Stimulated activated CD8-positive, alpha-beta memory T cell treated with anti-CD3 and anti-CD28 coated beads, Interleukin-4, amount 100 ng/mL, for 4 hours (primary cell): ENCODE measurements at places on chromosomes 6 and 20.

GRCh38 chr6:128739112-128739511 is 143.8 kb upstream of the LAMA2 start:
- no peak for DNase-seq

GRCh38 chr6:2103765-2104523 is 141.5 kb downstream of the GMDS start:
- DNase-seq, result no peak

GRCh38 chr6:73041051-73041450 is 184.2 kb downstream of the KHDC1L start:
- DNase-seq, result no peak

- DNase-seq, result no peak
Measured at GRCh38 chr6:106751501-106752252, 122.3 kb downstream of the QRSL1 start.

- DNase-seq, result no peak
Measured at GRCh38 chr6:52538901-52539354, 37.9 kb downstream of the TRAM2 start.

DNA sequence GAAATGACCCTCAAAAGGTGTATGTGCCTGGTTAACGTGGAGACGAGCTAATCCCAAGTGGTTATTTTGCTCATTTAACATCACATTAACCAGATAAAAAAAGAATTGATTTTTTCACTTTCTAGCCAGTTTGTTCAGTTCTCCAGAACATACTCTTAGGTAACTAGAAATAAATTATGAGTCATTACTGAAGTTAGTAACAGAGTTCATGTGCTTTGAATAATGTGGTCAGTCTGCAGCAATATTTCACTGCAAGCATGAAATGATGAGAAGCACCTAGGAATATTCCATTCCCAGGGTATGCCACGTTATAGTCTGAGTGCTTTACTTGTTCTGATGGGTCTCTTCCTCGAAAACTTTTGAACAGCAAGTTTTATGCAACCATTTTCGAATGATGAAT is 138.3 kb upstream of the INSM1 start:
- no peak for DNase-seq

DNA sequence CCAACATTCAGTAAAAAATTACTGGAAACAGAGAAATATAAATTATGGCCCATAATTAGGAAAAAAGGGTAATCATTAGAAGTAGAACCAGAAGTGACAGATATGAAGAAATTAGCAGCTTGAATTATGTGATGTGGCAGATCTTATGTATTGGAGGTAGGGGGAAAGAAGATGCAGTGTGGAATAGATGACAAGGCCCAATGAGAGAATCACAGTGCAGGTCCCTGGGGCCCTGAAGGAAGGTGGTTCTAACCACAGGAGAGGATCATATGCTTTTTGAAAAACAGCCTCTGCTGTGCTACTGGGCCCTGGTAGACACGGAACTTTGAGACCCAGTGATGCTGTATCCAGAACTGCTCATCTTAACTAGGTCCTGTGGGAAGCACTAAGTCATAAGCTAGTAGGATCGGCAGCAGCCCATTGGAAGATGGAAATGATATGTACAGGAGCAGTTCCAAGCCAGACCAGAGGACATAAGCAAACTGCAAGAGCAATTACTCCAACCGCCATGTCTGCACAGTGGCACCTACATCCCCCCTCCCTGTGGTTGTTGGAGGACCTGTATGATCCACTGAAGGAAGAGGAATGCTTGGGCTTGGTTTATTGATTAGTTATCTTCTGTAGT is 14.2 kb downstream of the HEBP2 start:
- no peak for DNase-seq

- peak; percentile 9 for DNase-seq
Measured at GRCh38 chr20:58907320-58908137, 55.0 kb downstream of the GNAS start.

GRCh38 chr6:148452876-148453275 is 110.2 kb downstream of the SASH1 start:
- no peak for DNase-seq

DNA sequence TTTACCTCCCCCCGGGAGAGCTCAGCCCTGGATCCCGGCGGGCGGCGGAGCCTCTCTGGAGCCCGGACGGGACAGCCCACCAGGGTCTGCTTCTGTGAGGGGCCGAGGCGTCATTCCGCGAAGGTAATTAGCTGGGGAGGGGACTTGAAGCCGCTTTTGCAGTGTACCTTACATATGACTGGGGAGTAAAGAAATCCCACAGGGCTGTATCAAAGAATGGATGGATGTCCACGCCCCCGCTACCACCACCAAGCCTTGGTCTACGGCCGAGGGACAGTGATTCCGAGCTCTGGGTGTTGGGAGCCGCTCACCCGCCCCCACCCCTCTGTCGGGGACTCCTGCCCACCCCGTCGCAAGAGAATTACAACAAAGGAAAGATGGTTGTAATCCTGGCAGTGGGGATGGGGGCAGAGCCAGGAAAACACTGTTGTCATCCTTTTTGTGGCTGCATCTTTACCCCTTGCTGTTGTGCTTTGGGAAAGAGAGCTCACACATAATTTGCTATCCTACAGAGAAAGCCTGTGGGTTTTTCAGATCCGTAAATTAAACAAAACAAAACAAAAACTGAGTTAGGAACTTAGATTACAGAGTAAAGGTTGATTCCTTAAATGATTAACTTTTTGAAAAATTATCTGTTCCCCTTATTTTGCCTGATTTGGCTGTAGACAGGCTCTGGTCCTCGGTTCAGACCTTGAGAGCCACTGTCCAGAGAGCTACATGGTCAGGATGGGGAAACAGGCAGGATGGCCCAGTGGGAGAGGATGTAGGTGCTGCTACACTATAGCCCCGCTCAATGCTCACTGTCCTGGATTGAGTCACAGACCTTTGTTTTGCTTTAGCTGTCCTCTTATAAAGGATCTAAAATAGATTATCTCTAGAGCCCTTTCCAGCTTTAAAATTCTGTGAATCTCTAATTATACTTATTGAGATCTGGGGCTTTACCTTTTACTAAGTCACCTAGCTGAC is 997 bp upstream of the FBXO30 start:
- no peak for DNase-seq

GRCh38 chr6:161066511-161066910 is 74.9 kb downstream of the MAP3K4 start:
- no peak for DNase-seq

GRCh38 chr20:49540687-49541435 is 27.1 kb downstream of the PTGIS start:
- DNase-seq, result no peak

GRCh38 chr6:13924949-13925881 is at the start of gene RNF182:
Gene RNF182 (plus strand): TSS chr6:13924952. CDS start chr6:13977120, 52,168 bp downstream.
- DNase-seq, result no peak

DNA sequence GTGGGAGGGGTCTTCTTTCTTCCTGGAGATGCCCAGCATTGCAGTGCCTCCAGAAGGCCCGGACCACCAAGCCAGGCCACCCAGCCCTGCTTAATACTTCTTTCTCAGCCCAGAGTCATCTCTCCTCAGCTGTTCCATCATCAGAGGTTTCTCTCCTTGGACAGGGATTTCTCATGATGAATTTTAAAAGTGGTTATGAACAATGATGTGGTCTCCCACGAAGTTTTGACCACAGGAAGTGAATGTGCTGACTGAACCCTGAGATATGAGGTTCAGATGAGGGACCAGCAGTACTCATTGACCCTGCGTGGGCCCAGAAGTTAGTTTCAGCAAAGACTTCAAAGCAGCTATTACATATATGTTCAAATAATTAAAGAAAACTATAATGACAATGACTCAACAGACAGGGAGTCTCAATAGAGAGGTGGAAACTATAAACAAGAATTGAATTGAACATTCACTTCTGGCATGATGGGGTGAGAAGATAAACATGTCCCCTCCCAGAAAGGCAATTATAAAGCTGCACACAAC is 114.5 kb upstream of the SLC22A16 start:
- no peak for DNase-seq

DNA sequence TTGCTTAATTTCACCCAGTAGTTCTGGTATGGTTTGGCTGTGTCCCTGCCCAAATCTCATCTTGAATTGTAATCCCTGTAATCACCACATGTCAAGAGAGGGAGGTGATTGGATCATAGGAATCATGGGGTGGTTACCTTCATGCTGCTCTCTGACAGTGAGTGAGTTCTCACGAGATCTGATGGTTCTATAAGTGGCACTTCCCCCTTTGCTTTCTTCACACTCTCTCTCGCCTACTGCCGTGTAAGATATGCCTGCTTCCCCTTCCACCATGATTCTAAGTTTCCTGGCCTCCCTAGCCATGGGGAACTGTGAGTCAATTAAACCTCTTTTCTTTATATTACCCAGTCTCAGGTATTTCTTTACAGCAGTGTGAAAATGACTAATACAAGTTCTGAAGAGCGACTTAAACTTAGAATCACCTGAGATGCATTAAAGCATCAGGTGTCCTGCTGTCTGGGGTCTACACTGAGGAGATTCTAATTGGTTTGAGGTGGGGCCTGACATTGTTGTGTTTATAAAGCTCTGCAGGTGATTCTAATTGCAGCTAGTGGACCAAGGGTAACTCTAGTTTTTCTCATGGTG is 82.1 kb upstream of the DTNBP1 start:
- DNase-seq, result no peak

GRCh38 chr20:62448038-62448437 is 20.7 kb upstream of the RBBP8NL start:
- no peak for DNase-seq

GRCh38 chr20:34644951-34645350 is 31.9 kb downstream of the PIGU start:
- DNase-seq, result no peak

- no peak for DNase-seq
Measured at GRCh38 chr6:157228426-157229131, 94.7 kb downstream of the TMEM242 start.

DNA sequence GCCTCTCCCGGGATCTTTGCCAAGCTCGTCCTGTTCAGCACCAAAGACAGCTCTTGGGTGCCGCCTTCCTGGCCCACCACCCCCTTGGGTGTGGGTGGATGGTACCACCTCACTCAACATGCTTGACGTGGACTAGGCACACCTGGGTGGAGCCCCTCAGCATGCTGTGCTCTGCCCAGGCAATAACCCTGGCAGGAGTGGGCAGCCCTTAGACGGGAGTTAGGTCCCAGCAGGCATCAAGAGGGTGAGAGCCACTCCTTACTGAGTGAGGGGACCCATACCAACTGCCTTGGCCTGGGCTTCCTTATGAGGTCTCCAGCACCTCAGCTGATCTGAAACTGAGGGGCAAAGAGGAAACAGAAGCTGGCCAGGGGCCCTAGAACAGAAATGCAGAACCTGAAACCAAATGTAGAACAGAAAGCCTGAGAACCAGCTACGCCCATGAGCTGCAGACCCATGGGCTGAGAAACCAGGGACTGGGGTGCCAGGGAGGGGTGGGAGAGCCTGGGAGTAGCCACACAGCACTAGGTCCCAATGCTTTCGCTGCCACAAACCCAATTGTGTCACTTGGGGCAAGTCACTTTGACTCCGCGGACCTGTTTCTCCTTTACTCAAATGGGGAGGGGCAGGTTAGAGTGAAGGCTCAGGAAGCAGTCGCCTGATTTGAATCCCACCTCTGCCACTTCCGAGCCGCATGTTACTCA is 2.0 kb downstream of the FGD2 start:
- DNase-seq, result no peak

- DNase-seq, result no peak
Measured at GRCh38 chr6:30321692-30322388, 4.9 kb upstream of the TRIM39 start.

DNA sequence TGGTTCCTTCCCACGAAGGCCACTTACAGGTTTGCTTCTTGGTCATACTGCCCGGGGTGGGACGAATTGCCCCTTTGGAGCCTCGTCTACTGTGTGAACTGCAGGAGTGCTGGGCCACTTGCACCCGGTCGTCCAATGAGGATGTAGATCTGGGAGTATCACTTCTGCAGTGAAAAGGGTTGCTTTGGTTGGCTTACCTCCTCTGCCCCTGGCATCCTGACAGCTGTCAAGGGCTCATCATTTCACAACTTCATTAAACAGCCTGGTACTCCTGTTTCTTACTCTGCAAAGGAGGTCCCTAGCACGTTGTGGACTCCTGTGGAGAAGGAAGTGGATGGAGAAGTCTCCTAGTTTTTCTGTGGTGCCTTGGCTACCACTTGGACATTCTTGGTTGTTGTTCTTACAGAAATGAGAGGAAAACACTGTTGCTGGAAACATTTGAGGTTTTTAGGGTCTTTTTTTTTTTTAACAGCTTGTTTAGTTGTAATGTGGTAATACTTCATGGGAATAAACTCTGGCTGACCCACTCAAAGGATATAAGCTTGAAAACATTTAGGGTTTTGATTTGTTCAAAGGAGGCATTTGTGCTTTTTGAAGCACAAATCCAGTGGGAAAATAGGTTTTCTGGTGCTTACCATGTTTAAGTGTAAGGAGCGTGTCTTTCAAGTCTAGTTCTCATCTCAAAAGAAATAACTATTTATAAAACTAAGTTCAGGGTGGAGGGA is 60.7 kb downstream of the AKAP12 start:
- no peak for DNase-seq

DNA sequence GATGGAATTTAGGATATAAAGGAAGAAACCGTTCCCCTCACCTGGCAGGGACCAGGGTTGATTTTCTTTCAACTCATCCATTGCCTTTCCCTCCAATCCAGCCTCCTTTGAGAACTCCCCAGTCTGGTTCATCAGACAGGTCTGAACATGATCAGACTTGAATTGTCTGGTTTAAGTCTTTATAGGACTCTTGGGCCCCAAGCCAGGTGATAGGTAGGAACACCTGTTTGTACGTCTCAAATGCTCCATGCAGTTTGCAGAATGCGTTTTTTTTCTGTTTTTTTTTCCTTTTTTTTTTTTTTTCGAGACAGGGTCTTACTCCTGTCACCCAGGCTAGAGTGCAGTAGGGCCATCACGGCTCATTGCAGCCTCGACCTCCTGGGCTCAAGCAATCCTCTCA is 4.1 kb upstream of the CEP250 start:
- DNase-seq, result no peak

GRCh38 chr6:81718126-81718525 is 34.4 kb downstream of the TENT5A start:
- no peak for DNase-seq

DNA sequence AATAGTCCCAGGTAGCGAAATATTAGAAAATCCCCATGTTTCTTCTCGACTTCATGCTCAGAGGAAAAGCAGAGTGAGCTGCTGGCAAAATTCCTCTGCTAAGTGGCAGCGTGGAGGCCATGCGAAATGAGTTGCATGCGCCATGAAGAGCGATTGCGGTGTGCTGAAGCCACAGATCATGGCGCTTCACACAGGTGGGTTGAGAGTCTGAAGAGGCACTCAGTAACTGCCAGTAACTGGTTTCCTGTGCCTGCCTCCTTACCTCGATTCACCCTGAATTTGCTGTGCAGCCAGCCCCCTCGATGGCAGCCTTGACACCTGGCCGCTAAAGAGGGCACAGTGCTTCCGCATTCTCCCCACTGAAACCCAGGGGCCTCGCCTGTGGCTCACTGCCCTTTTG is 301.5 kb downstream of the NRN1 start:
- no peak for DNase-seq

GRCh38 chr20:57495978-57496377 is 29.0 kb downstream of the CTCFL start:
- no peak for DNase-seq
